ENCODE measurements at places on chromosomes 16 and 17.

GRCh38 chr17:67095803-67096202, 51.4 kb downstream of the CACNG1 start:
- no peak for DNase-seq

DNA sequence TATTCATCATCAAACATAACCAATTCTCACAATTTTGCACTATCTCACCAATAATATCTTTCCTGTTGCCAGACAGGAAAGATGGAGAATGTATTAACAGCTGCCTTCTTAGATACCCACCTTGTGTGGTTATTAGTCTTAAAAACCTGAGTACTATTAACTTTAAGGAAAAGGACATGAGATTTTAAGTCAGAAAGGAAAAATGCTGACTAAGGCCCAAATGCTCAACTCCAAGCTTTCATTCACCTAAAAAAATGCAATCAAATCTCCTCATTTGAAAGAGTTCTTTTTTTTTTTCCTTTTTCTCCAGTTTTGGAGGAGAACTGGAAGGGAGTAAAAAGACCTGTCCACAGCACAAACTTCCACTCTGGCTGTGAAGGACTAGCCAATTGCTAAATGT, 61.3 kb upstream of the PHOSPHO1 start:
- DNase-seq: no peak

DNA sequence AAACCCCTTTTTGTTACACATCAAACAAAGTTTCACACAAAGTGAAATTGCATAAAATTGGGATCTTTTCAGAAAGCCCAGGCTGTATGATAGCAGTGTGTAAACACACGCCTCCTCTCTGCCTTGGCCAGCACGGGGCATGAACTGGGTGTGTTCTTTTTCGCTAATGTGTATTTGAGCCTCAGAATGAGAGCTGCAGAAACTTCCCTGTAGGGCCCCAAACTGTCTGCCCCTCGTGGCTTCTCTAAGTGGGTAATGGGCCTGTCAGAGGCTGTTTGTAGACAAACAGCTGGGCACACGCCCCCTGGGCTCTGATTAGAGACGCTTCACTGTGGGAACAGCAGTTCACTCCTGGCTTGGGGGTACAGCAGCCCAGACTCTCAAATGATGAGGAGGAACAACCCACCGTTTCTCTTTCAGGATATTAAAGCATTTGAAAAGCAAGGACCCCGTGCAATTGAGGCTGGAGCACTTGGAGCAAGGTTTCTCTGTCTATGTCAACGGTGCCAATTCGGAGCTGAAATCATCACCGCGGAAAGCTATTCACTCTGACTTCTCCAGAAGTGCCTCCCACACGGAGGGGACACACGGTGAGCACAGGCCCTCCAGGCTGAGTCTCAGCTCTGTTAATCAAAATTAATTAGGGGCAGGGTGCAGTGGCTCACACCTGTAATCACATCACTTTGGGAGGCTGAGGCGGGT, 78.4 kb downstream of the KATNIP start:
- DNase-seq: no peak

DNA sequence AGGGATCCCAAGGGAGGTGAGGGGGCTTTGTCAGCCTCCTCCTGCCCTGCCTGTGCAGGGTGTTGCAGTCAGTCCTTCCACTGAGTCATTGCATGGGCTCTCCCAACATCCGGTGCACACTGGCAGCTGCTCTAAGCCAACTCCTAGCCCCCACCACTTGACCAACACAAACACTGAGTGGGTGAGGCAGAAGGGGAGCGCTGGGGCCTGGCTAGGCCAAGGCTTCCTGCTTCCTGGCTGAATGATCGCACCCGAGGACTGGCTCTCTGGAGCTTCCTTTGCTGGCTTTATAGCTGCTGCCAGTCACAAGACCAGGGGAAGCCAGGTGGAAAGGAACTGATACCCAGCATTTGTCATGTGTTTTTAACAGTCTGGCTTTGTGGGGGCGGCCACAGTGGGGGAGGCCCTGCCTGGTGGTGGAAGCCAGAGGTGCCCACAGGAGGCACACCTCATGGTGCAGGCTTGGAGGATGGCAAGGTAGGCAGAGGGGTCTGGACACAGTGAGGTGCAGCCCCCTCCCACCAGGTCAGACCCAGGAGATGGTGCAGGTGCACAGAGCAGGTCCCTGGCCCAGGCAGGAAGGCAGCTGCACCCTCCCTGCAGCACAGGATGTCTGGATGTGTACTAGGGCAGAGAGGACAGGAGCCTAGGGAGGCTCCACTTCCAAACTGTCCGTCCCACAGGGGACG, 6.8 kb downstream of the MPG start:
- peak; percentile 91 for DNase-seq

- no peak for DNase-seq
Measured at GRCh38 chr17:75246404-75246803, 15.0 kb downstream of the GGA3 start.

GRCh38 chr17:27506348-27507218, 50.3 kb downstream of the KSR1 start:
- no peak for DNase-seq

- DNase-seq: no peak
Measured at GRCh38 chr16:65195998-65196397, 74.1 kb upstream of the CDH11 start.

GRCh38 chr17:47669081-47669480, 19.4 kb downstream of the KPNB1 start:
- DNase-seq: no peak

DNA sequence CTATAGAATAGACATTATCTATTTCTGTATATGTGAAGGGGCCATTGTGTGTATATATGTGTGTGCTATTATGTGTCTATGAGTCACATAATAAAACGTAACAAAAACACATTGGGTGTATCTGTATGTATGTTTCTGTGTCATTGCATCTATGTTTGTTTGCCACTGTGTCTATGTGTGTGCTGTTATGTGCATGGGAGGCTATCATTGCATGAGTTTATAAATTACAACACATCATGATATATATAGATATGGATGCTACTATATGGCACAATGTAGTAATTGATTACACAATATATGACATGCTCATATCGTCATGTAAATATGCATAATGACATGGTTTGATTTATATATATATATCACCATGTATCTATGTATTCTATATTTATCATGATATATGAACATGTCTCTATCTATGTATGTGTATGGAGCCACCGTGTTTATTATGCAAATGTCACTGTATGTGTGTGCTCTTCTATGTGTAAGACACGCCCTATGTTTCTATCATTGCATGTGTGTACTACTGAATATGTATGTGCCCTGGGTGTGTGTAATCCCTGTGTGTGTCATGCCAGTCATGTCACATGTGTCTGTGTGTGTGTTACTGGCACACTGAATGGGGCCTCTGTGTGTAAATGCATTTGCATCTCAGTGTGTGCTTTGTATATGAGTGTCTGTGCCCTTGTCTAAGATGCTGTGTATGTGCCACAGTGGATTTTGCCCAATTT, 1.4 kb upstream of the TSPOAP1 start:
- DNase-seq: no peak

GRCh38 chr16:89293276-89294143, 76.0 kb downstream of the ZNF778 start:
- no peak for DNase-seq

DNA sequence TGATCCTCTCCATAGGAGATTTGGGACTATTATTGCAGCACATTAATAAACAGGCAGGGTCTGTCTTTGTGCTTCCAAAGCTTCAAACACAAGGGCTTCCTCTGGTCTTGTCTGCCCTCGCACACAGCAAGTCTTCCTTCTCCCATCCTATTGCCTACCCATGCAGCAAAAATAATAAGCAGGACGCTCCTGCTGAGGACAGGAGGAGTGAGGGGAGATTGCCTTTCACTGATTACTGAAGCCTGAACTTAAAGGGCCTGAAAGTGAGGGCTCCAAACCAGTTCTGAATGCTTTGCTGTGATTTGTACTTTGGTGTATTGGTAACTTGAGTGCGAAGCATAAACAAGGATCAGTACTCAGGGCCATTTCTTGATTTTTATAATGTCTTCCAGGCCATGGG, 197.6 kb upstream of the XYLT1 start:
- no peak for DNase-seq

- DNase-seq: no peak
Measured at GRCh38 chr17:2414446-2415064, 13.7 kb upstream of the MNT start.

- no peak for DNase-seq
Measured at GRCh38 chr16:67263201-67263600, 14.4 kb downstream of the SLC9A5 start.

- DNase-seq: no peak
Measured at GRCh38 chr16:19014461-19014860, 30.7 kb downstream of the TMC7 start.

DNA sequence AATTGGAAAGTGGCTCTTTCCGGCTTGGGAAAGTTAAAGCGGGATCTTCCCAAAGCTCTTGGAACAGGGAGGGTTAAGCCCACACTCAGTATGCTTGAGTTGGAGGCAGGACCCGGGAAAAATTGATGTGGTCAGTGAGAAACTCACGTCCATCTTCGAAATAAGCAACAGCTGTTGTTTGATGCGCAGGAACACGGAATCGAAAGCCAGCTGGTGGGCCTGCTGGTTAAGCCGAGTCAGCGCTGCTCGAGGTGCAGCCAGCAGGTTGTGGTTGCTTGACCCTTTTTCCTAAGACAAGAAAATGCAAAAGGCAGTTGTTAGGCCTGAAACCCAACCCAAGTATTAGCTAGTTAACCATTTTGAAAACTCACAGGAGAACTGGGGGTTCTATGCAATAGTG, 49.4 kb downstream of the COG7 start:
- no peak for DNase-seq

DNA sequence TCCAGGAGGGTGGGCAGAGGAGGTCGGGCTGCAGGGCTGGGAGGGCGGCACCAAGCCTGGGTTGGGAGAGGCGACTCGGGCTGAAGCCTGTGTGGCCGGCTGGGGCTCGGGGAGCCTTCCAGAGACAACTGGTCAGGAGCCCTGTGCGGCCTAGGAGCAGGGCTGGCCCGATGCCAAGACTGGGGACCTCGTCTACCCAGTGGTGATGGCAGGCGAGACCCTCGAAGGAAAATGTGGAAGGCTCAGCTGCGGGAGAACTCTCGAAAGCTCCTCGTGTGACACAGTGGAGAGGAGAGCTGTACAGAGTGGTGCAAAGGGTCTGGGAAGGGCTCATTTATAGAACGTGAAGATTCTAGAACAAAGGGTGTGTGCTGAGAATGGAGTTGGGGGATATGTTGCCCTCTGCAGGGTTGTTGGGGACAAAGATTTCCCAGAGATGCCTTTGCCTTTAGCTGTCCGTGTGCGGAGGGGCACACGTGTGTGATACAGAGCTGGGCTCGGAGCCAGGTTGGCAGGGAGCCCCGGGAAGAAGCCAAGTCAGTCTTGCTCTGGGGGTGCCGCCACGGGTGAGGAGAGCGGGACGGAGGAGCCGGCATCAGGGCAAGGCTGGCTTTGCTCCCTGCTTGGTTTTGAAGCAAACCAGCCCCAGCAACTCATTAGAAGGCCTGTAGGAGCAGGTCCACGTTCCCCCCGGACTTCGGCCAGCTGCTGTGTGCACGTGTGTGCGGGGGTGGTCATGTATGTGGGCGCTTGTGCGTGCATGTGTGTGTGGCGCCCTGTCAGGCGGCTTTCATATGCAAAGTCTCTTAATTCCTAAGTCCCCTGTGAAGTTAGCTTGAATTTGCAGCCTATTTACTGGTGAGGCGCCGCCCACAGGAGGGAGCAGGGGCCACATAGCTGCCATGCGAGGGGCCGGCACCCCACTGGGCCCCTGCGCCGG, 132.4 kb upstream of the CHMP6 start:
- DNase-seq: peak; percentile 83

DNA sequence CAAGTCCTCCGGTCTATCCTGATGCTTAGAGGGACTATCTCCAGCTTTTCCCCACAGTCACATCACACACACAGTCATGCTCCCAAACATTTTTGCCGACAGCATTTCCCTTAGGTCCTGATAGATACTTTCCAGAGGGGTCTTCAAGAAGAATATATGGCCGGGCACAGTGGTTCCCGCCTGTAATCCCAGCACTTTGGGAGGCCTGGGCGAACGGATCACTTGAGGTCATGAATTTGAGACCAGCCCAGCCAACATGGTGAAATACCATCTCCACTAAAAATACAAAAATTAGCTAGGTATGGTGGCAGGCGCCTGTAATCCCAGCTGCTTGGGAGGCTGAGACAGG, 4.3 kb upstream of the GIP start:
- DNase-seq: no peak

DNA sequence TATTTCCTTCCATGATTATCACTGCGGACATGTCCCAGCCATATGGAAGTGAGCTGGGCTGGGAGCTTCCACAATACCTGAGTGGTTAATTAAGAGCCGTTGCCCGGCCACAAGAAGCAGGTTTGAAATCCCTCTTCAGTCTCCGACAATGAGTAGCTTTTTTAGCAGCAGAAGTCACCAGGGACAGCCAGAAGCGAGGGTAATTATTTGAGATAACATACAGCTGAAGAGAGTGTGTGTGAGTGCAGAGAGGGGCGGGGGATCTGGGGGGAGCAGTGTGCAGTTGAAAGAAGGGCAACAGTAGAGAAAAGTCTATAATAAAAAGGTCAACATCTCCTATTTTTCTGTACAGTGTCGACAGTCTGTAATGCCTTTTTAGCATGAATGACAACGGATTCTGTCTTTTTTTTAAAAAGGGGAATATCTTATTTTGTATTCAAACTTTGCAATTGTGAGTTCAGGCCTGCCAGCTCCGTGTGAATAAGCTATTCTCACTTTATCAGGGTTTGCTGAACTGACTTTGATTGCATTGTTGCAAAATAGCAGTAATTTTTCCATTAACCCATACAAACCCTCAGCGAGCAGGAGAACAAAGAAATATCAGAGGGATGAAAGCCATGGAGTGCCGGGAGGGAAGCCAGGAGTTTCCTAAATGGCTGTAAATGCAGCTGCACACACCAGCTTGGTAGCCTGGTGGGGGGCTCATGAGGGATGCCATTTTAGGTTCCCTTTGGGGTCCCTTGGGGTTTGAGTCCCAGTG, 220.3 kb upstream of the IRX3 start:
- DNase-seq: no peak

GRCh38 chr17:5809056-5809455, 224.7 kb upstream of the NLRP1 start:
- no peak for DNase-seq

DNA sequence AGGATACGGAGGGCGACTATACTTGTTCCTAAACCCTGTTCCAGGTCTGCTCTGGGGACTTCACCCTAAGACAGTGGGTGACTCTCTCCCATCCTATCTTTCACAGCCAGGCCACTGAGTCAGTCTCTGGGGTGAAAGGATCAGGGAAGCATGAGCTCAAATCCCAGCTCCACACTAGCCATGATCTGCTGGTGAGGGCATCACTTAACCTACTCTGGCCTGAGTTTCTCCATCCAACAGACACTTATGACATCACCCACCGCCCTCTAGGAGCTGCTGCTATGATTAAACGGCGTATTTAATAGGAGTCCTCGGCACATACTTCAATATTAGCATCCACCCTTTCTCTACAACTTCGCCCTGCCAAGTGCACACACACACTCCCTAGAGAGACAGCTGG, 10.1 kb downstream of the GAST start:
- DNase-seq: no peak

- no peak for DNase-seq
Measured at GRCh38 chr16:70437017-70437581, 1.8 kb downstream of the ST3GAL2 start.
